ENCODE measurements at places on chromosomes 13 and 19.

DNA sequence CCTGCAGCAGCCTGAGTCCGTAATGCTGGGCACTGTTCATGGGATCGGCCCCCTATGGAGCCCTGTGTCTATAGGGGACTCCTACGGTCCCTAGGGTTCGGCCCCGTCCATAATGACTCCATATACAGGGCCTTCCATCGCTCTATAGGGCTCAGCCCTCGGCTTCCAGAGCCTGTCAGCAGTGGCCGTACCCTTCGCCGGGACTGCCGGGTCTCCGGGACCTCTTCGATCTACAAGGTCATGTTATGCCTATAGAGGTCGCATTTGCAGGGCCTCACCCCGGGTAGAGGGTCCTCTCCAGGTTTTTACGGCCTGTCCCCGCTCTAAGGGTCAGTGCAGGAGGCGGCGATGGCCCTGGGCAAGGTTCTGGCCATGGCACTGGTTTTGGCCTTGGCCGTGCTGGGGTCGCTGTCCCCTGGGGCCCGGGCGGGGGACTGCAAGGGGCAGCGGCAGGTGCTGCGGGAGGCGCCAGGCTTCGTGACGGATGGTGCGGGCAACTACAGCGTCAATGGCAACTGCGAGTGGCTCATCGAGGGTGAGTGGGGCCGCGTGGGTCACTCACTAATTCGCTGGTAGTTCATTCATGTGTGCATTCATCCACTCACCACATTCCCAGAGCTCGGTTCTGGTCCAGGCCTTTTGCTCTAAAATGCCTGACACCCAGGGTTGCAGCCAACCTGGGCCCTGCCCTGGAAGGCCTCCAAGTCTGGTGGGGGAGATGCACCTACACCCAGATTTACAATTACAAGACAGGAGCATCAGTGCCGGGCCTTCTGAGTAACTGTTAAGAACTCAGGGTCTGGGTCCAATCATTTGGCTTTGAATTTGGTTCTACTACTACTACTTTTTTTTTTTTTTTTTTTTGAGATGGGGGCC lies 699 bp downstream of the MEGF8 start:
- peaks cover 24% of the 10 kb centered on the region for H3K27me3 ChIP-seq
- DNase-seq = peak; percentile 65
- H3K27ac ChIP-seq = peak overlapping the region; percentile 80
- peaks cover 19% of the 10 kb centered on the region for H3K4me1 ChIP-seq

DNA sequence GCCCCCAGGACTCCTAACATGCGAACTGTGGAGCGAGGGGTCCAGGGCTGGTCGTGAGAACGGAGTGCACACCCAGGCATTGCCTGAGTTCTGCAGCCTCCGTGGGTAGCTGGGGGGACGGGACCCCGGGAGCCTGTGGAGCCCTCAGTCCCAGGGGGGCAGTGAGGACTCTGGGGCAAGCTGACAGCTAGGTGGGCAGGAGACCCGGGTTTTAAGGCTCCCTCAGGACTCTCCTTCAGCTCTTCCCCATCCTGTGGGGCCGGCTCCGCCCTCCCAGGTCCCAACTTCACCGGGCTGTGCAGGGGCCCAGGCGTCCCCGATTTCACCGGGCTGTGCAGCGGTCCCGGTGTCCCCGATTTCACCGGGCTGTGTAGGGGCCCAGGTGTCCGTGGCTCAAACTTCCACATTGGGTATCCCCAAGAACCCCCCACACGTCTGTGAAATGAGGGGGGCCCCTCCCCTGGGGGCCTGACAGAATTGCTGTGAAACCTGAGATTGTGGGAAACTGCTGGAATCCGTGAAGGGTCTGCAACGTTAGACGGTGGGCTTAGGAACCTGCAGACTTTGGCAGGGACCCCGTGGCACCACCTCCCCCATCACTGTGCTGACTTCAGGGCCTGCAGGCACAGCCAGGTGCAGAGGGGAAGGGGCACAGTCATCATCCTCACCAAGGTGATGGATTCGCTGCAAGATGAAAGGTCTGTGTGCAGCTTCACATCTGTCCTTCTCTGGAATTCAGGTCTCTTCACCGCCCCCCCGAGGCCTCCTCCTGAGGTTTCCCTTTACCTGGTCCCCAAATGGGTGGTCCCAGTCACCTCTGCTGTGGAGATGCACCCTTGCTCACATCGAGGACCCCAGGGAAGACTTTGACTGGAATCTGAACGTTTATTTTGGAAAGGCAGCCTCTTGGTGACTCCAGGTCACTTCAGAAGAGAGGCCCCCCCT lies 73.2 kb upstream of the MCF2L start:
- peaks cover 31% of the 10 kb centered on the region for H3K27me3 ChIP-seq
- no peak overlapping the region for H3K4me3 ChIP-seq
- DNase-seq = peak; percentile 21

DNA sequence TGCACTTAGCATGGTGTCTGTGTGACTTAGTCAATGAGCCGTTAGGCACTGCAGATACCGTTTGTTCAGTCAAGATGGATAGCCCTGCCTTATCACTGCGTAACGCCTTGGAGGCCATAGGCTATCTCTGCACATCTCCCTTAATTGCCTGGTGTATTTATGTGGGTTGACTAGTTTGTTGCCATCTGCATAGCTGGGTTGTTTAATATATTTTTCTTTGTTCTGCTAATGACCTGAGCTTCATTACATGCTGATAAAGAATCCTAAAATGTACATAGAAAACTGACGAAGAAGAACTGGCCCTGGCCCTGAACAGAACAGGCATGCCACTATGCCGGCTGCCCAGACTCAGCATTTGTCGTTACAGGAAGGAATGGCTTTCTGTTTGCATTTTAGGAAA lies 297.8 kb downstream of the SHISA2 start:
- H3K4me3 ChIP-seq = no peak overlapping the region
- H3K36me3 ChIP-seq = no peaks in the 10 kb centered on the region
- H3K4me1 ChIP-seq = peaks cover 8% of the 10 kb centered on the region
- no peak overlapping the region for H3K27ac ChIP-seq
- H3K27me3 ChIP-seq = no peaks in the 10 kb centered on the region

- peaks cover 8% of the 10 kb centered on the region for H3K27me3 ChIP-seq
- peak overlapping the region; percentile 61 for H3K4me3 ChIP-seq
- H3K4me1 ChIP-seq = no peaks in the 10 kb centered on the region
- peak; percentile 36 for DNase-seq
- H3K27ac ChIP-seq = no peak overlapping the region
These were observed 1.1 kb downstream of the FGF14 start for GRCh38 chr13:102400675-102401145.

- H3K4me3 ChIP-seq = no peak overlapping the region
- H3K27ac ChIP-seq = no peak overlapping the region
- H3K4me1 ChIP-seq = no peaks in the 10 kb centered on the region
- no peak for DNase-seq
These were observed 195.0 kb upstream of the ATXN8OS start for GRCh38 chr13:69912630-69913029.

GRCh38 chr19:13859361-13859880 lies 17.5 kb upstream of the NANOS3 start:
- no peak overlapping the region for H3K27ac ChIP-seq

- H3K27me3 ChIP-seq = no peaks in the 10 kb centered on the region
- H3K4me1 ChIP-seq = peaks cover 8% of the 10 kb centered on the region
- no peak overlapping the region for H3K4me3 ChIP-seq
- peaks cover 15% of the 10 kb centered on the region for H3K36me3 ChIP-seq
- H3K27ac ChIP-seq = no peak overlapping the region
These were observed 5.5 kb downstream of the PIK3R2 start for GRCh38 chr19:18158467-18158866.

DNA sequence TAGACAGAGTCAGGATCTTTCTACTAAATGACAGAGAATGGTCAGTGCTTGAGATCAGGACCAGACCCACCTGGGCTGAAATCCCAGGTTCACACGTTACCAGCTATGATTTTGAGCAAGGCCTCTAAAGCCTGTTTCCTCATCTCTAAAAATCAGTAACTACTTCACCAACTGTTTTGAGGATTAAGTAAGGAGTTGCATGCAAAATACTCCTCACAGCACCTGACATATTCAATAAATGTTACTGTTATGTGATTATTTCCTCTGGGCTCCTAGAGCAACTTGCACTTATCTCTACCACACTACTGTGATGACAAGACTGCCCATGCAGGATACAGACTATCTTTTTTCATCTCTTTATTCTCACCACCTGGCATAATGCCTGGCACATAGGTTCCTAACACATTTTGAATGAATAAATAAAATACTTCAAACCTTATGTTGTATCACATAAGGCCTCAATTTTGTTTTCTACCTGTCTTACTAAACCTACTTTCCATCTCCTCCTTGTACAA lies 1.8 kb downstream of the KATNAL1 start:
- H3K27ac ChIP-seq = no peak overlapping the region
- no peak for DNase-seq
- no peaks in the 10 kb centered on the region for H3K27me3 ChIP-seq
- H3K4me1 ChIP-seq = peaks cover 5% of the 10 kb centered on the region
- peak overlapping the region; percentile 91 for H3K4me3 ChIP-seq

DNA sequence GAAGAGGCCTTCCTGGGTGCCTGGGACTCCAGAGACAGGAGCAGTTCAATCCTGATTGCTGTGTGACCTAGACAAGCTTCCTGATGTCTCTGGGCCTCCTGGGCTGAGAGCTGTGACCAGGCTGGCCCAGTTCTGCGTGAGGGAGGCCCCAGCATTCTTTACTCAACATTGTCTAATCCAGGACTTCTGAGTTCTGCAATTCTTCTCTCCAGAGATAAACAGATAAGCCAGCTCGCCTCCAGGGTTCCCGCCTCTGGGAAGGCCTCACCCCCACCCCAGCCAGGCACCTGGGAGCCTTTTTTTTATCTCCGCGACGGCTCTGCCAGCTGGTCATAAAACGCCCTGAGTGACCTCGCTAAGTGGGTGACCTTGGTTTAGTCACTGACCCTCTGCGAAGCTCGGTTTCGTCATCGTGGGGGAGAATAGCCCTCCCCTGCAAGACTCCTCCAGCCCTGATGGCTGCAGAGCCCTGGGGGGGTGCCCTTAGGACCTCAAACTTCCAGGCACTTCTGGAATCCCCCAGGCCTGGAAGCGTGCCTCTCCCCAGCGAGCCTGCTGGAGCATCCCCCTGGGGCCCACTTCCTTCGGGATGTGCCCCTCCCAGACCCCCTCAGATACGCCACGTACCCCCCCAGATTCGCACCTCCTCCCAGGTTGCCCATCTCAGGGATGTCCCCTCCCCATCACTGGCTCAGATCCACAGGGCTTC lies 1.9 kb downstream of the SULT2B1 start:
- no peaks in the 10 kb centered on the region for H3K36me3 ChIP-seq
- H3K4me3 ChIP-seq = no peak overlapping the region
- H3K27ac ChIP-seq = no peak overlapping the region
- H3K4me1 ChIP-seq = no peaks in the 10 kb centered on the region
- peaks cover 12% of the 10 kb centered on the region for H3K27me3 ChIP-seq

- H3K4me3 ChIP-seq = no peak overlapping the region
- peak overlapping the region; percentile 76 for H3K27ac ChIP-seq
- H3K4me1 ChIP-seq = peaks cover 31% of the 10 kb centered on the region
These were observed 22.5 kb upstream of the NFIC start for GRCh38 chr19:3343619-3344502.

DNA sequence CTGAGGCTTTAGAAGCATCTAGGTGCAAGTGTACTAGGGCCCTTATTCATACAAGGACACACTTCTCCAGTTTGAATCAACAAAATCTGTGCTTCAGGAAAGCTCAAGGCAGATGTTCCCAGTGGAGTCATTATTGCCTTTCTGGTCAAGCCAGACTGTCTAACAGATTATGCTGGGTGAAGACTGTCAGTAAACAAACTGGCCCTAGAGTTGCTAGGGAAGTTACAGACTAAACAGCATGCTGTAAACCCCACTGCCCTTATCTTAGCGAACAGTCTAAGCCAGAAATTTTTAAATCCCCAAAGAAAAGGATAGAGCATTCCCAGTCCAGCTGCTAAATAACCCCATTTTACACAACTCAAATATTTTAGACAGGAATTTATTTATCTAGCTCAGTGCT lies 1701.3 kb upstream of the PRR20A start:
- no peaks in the 10 kb centered on the region for H3K36me3 ChIP-seq
- DNase-seq = no peak
- no peaks in the 10 kb centered on the region for H3K4me1 ChIP-seq
- no peak overlapping the region for H3K27ac ChIP-seq
- H3K4me3 ChIP-seq = no peak overlapping the region

DNA sequence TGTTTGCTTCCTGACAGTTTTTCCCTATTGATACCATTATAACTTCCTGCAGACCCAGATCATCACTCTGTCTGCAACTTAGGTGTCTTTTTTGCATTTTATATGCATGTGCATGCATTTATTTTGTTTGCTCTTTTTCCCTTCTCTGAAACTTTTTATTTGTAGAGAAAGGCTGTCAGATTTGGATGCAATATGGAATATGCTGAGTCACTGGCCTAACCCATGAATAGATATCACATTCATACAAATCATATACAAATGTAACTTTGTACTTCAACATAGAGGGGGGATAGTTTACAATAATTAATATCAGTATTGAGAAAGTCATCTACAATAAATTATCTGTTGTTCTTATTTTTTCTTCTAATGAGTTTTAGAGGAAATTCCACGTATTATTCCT lies 1465.0 kb downstream of the EFNB2 start:
- H3K27me3 ChIP-seq = no peaks in the 10 kb centered on the region
- H3K4me3 ChIP-seq = no peak overlapping the region
- no peak overlapping the region for H3K27ac ChIP-seq
- no peak for DNase-seq
- H3K4me1 ChIP-seq = no peaks in the 10 kb centered on the region

DNA sequence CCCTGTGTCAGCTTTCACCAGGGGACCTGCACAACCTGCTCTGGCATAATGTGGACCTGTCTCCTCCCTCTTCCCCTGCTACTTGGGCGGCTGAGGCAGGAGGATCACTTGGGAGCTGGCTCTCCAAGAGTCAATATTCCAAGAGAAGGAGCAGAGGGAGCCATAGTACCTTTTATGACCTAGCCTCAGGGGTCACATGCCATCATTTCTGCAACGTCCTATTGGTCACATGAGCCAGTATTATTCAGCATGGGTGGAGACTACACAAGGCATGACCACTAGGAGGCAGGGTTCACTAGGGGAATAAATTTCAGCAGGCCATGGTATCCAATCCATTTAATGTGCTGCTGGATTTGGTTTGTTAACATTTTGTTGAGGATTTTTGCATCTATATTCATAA lies 12.0 kb upstream of the SHFL start:
- no peak for DNase-seq
- H3K36me3 ChIP-seq = no peaks in the 10 kb centered on the region
- no peaks in the 10 kb centered on the region for H3K4me1 ChIP-seq
- no peak overlapping the region for H3K27ac ChIP-seq

- H3K27me3 ChIP-seq = no peaks in the 10 kb centered on the region
- H3K36me3 ChIP-seq = no peaks in the 10 kb centered on the region
- no peak overlapping the region for H3K27ac ChIP-seq
- DNase-seq = no peak
- no peaks in the 10 kb centered on the region for H3K4me1 ChIP-seq
These were observed 26.3 kb upstream of the SPATA13 start for GRCh38 chr13:24134231-24134630.

Measured in heart left ventricle (tissue), 16 donors.